ENCODE measurements at places on chromosomes 16 and 17.

DNA sequence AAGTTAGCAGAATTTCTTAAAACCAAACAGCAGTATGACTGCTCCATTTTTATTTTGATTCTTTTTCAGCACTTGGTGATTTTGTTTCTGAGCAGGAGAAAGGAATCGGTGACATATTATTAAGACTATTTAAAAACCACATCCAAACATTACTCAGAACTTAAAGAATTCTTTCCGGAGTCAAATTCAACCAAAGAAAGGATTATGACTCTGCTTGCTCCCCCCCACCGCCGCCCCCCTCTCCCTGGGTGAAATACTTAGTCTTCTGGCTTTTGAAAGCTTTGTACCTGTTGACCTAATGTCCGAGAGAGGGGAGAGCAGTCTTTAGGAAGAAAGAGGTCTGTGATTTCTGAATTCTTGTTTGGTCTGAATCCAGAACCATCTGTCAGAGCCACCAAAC, 17.9 kb upstream of the COL1A1 start:
- H3K27ac ChIP-seq = no peak overlapping the region
- no peak for DNase-seq
- peaks cover 1% of the 10 kb centered on the region for H3K27me3 ChIP-seq
- no peak overlapping the region for H3K4me3 ChIP-seq

GRCh38 chr17:75832164-75832651, 12.0 kb downstream of the UNC13D start:
- H3K4me1 ChIP-seq = peaks cover 34% of the 10 kb centered on the region
- no peaks in the 10 kb centered on the region for H3K27me3 ChIP-seq
- peak overlapping the region; percentile 97 for H3K27ac ChIP-seq
- H3K4me3 ChIP-seq = peak overlapping the region; percentile 54

DNA sequence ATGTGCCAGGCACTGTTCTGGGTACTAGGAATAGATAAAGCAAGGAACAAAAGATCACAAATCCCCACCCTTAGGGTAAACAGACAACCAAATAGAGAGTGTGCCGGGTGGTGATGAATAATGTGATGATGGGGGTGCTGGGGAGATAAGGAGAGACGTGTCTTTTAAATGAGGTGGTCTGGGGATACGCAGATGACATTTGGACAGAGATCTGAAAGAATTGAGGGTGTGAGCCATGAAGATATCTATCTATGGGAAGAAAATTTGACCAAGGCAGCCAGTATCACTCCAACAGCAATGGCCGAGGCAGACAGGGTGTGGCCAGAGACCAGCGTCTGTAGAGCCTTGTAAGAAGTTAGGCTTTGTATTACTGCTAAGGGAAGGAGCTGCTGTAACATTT, 165.3 kb downstream of the MRTFB start:
- no peak overlapping the region for H3K4me3 ChIP-seq
- no peak overlapping the region for H3K27ac ChIP-seq
- H3K27me3 ChIP-seq = no peaks in the 10 kb centered on the region
- no peak for DNase-seq
- no peaks in the 10 kb centered on the region for H3K4me1 ChIP-seq

DNA sequence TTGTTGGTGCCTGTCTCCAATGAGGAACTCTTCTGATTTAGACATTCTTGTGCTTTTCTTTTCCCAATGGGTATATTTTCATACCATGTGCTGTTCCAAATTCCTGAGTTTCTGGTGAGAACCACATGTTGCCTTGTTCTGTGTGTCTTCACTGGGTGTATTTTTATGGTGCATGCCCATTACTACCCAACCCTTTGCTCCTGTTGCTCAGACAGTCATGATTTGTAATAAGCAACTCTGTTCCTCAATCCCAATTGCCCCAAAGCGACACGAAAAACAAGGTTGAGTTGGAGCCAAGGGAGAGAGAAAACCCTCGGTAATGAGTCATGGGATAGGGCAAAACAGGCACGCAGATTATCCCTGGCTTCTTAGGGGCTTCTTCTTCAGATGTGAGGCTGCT, 101.8 kb downstream of the ABCA8 start:
- H3K4me3 ChIP-seq = no peak overlapping the region
- no peak overlapping the region for H3K27ac ChIP-seq
- H3K27me3 ChIP-seq = peaks cover 11% of the 10 kb centered on the region
- no peak for DNase-seq
- H3K4me1 ChIP-seq = no peaks in the 10 kb centered on the region

- peaks cover 49% of the 10 kb centered on the region for H3K4me1 ChIP-seq
- peak; percentile 15 for DNase-seq
- H3K27me3 ChIP-seq = no peaks in the 10 kb centered on the region
- peak overlapping the region; percentile 33 for H3K27ac ChIP-seq
- no peaks in the 10 kb centered on the region for H3K36me3 ChIP-seq
- peak overlapping the region; percentile 86 for H3K4me3 ChIP-seq
These were observed 586 bp downstream of the MEAK7 start for GRCh38 chr16:84503751-84504395.

DNA sequence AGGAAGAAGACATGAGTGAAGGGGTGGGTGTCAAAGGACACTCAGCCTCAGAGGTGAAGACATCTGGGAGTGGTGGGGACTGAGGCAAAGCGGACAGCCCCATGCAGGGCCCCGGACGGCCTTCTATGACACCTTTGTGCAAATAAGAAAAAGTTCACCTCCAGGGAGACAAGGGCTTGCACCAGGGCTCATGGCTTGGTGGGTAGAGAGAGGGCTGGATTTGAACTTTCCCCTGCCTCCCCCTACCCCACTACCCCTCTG, 30.5 kb downstream of the LRRC75A start:
- peaks cover 7% of the 10 kb centered on the region for H3K36me3 ChIP-seq
- no peaks in the 10 kb centered on the region for H3K27me3 ChIP-seq
- no peak for DNase-seq
- no peaks in the 10 kb centered on the region for H3K4me1 ChIP-seq
- no peak overlapping the region for H3K27ac ChIP-seq
- no peak overlapping the region for H3K4me3 ChIP-seq

- peak overlapping the region; percentile 1 for H3K4me3 ChIP-seq
- no peaks in the 10 kb centered on the region for H3K27me3 ChIP-seq
- DNase-seq = peak; percentile 18
- peak overlapping the region; percentile 79 for H3K27ac ChIP-seq
- peaks cover 68% of the 10 kb centered on the region for H3K4me1 ChIP-seq
These were observed 183.5 kb upstream of the SDK2 start for GRCh38 chr17:73827627-73828291.

DNA sequence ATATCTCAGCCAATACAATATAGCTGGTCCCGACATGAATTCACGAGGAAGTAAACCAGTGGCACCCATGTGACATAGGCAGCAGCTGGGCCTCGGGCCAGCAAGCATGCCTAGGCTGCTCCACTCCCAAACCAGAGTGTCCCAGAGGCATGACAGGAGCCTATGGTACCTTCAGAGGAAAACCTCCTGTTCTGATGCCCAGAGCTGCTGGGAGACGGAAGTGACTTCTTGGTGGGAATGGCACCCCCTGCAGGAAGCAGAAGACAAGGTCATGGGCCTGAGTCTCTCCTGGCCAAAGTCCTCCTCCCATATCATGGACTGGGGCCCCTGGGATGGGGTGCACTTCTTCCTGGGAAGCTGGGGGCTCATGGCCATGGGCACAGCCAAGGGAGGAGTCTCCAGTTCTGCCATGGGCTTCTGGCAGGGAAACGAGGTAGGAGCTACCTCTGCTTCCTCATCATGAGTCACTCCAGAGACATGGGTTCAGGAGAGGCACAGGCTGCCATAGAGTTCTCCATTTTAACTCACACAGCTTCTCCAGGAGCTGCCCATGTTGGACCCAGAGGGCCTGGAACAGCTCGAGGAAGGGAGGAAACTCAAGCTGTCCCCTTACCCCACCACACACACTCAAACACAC, 13.4 kb downstream of the FBF1 start:
- H3K27me3 ChIP-seq = no peaks in the 10 kb centered on the region
- no peak overlapping the region for H3K4me3 ChIP-seq
- no peaks in the 10 kb centered on the region for H3K36me3 ChIP-seq
- no peak overlapping the region for H3K27ac ChIP-seq
- no peak for DNase-seq
- no peaks in the 10 kb centered on the region for H3K4me1 ChIP-seq

- H3K4me1 ChIP-seq = no peaks in the 10 kb centered on the region
- no peak overlapping the region for H3K27ac ChIP-seq
- no peaks in the 10 kb centered on the region for H3K36me3 ChIP-seq
- no peak for DNase-seq
- H3K27me3 ChIP-seq = peaks cover 2% of the 10 kb centered on the region
These were observed 8.8 kb downstream of the CTRB1 start for GRCh38 chr16:75227361-75228142.

DNA sequence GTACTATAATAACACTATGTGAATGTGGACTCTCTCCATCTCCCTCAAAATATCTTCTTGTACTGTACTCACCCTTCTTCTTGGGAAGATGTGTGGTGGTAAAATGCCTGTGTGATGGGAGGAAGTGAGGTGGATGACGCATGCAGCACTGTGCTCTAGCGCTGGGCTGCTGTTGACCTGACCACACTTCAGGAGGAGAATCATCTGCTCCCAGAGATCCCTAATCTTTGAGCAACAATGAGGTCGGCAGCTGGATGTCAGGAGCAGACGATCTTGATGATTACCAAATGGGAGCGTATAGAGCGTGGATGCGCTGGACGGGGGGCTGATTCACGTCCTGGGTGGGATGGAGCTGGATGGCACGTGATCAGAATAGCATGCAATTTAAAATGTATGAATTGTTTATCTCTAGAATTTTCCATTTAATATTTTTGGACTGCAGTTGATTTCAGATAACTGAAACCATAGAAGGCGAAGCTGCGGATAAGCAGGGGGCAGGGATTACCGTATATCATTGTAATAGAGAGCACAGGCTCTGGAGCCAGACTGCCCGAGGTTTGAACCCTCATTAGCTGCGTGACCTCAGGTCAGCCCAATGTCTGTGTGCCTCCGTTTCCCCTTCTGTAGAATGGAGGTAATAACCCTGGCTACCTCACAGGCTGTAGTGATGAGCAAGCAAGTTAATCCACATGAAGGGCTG, 23.7 kb upstream of the CYLD start:
- no peak overlapping the region for H3K27ac ChIP-seq
- DNase-seq = no peak
- H3K36me3 ChIP-seq = peaks cover 28% of the 10 kb centered on the region
- H3K4me1 ChIP-seq = peaks cover 46% of the 10 kb centered on the region

GRCh38 chr17:57612202-57613071, 132.7 kb downstream of the CCDC182 start:
- no peak overlapping the region for H3K4me3 ChIP-seq
- no peak for DNase-seq
- H3K36me3 ChIP-seq = peaks cover 18% of the 10 kb centered on the region
- H3K27me3 ChIP-seq = no peaks in the 10 kb centered on the region
- H3K4me1 ChIP-seq = peaks cover 20% of the 10 kb centered on the region

DNA sequence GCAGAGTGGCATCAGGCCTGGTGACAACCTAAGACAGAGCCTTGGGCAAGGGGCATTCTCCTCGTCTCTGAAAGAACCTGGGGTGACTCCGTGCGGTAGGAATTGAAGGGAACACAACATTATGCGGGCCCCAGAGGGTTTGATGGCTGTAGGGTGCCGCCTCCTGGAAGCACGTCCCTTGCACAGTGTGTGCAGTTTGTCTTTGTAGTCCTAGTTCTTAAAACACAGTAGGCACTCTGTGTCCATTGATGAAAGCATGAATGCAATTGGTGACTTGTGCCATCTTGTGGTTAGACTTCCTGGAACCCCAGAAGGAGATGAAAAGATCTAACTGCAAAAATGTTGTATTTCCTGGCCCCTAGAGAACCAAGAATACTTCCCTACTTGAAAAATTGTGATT, 279.8 kb downstream of the UTP18 start:
- H3K27ac ChIP-seq = no peak overlapping the region
- H3K36me3 ChIP-seq = no peaks in the 10 kb centered on the region
- peak; percentile 13 for DNase-seq
- H3K4me1 ChIP-seq = peaks cover 9% of the 10 kb centered on the region

GRCh38 chr17:80110927-80111701, 9.7 kb downstream of the GAA start:
- no peak overlapping the region for H3K27ac ChIP-seq
- peaks cover 2% of the 10 kb centered on the region for H3K4me1 ChIP-seq
- no peaks in the 10 kb centered on the region for H3K27me3 ChIP-seq
- H3K36me3 ChIP-seq = no peaks in the 10 kb centered on the region
- DNase-seq = no peak
- no peak overlapping the region for H3K4me3 ChIP-seq

DNA sequence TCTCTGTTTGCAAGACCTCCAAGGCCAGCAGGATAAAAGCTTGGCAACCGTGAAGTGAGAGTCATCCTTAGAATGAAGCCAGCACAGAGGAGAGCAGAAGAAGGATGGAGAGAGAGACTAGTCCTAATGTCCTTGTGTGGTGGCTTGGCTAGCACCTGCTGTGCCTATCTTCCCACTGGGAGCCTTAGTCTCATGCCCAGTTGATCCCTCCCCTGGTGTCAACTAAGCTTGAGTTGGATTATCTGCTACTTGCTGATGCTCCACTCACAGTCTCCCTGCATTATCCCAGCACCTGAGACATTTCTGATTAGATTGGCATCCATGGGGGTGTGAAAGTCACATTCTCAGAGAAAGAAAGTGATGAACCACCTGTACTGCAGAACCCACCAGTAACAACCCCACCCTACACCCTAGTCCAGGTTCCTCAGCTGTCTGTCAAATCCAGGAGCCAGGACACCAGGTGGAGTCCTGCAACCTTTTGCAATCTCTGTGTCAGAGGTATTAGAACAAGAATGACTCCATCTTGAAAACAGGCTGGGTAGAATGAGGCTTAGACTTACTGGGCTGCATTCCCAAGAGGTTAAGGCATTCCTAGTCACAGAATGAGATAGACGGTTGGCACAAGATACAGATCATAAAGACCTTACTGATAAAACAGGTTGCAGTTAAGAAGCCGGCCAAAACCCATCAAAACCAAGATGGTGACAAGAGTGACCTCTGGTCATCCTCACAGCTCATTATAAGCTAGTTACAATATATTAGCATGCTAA, 460.2 kb upstream of the C16orf82 start:
- DNase-seq = no peak
- peaks cover 9% of the 10 kb centered on the region for H3K27me3 ChIP-seq
- H3K4me3 ChIP-seq = no peak overlapping the region
- no peak overlapping the region for H3K27ac ChIP-seq
- H3K36me3 ChIP-seq = peaks cover 3% of the 10 kb centered on the region
- H3K4me1 ChIP-seq = peaks cover 9% of the 10 kb centered on the region
